ENCODE measurements at places on chromosomes 11 and 22.

DNA sequence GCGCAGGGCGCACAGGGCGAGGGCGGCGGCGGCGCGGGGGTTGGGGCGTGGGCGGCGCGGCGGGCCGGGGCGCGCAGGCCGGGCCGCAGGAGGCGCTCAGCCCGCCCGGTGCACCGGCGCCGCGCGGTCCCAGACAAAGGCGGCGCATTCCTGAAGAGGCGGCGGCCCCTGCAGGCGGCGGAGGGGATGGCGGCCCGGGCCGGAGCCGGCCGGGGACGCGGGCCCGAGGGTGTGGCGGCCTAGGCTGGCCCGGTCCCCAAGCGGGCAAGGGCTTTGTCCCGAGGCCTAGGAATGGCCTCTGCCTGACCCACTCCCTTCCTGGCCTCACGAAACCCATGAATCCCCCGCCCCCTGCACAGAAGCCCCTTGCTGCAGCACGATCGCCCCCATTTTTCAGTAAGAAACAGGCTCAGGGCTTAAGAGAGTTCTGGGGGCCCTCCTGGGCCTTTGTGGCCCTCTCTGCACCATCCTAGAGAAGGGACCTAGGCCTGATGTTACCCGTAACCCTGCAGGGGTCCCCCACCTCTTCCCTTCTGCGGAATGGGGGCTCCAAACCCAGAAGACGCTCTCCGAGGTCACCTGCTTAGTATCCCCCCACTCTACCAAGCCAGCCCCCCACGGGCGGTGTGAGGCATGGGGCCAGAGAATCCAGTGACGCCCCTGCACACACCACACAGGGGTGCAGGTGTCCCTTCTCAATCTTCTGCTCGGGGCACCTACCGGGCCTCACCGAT lies at the start of gene RTN4R:
Gene RTN4R (minus strand): TSS at position 40 of the 734 bp plus-strand sequence. CDS start 226 bp downstream, outside the sequence.
- peak; percentile 17 for DNase-seq

- DNase-seq: peak; percentile 72
Measured at GRCh38 chr11:17927681-17928343, 85.0 kb downstream of the SERGEF start.

GRCh38 chr11:1440496-1440895 lies 46.1 kb downstream of the MOB2 start:
- no peak for DNase-seq

- no peak for DNase-seq
Measured at GRCh38 chr22:41003066-41003465, 51.9 kb downstream of the RBX1 start.

GRCh38 chr11:97890466-97890865 lies 1130.3 kb upstream of the CNTN5 start:
- DNase-seq: no peak

- DNase-seq: no peak
Measured at GRCh38 chr22:17109113-17109865, 11.9 kb downstream of the TMEM121B start.

DNA sequence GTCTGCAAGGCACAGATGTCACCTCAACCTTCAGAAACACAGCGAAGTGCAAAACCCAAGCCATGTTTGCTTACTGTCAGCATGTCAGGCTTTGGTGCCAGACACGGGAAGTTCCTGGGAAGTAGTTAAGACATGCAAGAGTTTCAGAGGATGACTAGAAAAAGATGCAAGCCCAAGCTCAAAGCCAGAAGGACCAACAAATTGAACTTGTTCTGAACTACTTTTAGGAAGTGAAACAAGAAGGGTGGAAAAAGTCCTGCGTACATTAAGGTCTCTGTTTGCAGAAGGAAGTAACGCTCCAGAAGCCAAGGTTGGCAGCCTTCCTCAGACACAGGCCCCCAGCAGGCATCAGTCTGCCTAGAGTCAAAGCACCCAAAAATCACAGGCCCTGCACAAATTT lies 2.6 kb downstream of the AP1B1 start:
- DNase-seq: no peak

DNA sequence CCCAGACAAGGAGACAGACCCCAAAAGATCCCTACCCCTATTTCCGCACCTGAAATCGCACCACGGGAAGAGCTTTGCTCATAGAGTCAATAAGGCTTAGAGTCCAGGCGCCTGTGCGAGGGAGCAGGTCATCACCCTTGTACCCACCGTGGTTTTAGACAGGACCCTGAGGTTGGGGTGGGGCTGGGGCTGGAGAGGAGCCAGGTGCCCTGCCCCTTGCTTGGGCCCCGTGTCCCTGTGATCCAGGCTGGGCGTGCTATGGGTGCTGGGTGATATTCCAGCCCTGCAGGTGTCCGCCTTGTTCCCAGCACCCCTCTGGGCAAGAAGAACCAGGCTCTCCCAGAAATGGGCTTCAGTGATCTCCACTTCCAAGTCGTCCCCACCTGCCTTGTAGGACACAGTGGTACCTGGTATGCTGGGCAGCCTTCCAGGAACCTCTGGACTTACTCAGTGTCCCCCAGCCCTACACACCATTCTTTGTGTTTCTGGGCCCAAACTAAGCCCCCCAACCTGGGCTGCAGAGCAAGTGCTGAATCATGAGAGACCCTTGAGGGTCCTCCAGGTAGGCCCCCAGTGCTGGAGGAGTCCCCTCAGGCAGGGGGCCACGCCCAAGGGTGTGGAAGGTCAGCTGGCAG lies 4.5 kb downstream of the CD81 start:
- DNase-seq: no peak
